Stimulated activated CD8-positive, alpha-beta memory T cell treated with anti-CD3 and anti-CD28 coated beads, Interleukin-7, amount 100 ng/mL, for 1 hour (primary cell): ENCODE measurements at places on chromosomes 6 and 20.

- DNase-seq = no peak
These were observed 2.4 kb upstream of the PKHD1 start for GRCh38 chr6:52089758-52090348.

- DNase-seq = no peak
These were observed 64.2 kb downstream of the LAMP5 start for GRCh38 chr20:9578594-9578993.

GRCh38 chr6:1613688-1614447 is 4.2 kb downstream of the FOXC1 start:
- no peak for DNase-seq

- no peak for DNase-seq
These were observed 22.4 kb downstream of the TRMT6 start for GRCh38 chr20:5927749-5928462.

DNA sequence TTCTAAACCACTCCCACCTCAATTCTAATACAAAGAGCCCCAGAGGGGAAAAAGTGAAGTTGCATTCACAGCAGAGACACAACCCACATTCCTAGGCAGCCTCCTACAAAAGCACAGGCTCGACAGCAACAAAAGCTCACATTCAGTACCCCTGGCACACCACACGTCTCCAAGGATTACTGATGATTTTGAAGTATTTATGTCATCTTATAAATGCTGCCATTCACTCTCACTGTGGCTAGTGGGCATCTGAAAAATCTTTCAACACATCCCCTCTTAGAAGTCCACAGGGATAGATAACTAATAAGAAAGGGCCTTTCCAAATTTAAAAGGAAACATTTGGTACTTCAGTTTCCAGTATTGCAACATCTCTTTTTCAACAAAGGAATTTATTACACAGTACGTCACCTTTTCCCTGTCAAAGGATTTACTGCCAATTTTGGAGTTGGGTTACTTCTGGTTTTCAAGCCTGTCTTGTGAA is 146.7 kb downstream of the TASP1 start:
- no peak for DNase-seq

DNA sequence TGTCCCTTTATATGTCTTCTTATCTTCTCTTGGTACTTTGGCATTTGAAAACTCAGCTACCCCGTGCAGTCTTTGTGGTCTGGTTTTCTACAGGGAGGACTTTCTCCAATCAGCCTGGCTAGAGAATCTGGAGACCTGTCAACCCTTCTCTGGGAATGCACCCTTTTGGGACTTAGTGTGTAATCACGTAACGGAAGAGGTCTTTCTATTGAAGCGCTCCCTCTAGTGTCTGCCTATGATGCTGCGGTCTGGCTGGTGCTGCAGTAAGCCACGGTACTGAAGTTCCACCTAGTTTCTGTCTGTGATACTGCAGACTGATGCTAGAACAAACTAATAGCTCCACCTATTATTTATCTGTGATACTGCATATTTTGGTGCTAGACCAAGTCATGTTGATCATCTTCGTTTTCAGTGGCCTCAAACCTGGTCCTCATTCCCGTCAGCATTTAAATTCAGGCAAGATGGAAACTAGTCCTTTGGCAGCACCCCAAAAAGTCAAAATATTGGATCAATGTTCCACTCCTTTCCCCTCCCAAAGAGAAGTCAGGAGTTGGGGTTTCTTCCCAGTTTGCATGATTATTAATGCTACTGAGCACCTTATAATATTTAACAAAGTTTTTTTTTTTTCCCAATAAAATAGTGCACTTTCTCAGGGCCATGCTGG is 12.5 kb upstream of the SIRPB2 start:
- peak; percentile 47 for DNase-seq

DNA sequence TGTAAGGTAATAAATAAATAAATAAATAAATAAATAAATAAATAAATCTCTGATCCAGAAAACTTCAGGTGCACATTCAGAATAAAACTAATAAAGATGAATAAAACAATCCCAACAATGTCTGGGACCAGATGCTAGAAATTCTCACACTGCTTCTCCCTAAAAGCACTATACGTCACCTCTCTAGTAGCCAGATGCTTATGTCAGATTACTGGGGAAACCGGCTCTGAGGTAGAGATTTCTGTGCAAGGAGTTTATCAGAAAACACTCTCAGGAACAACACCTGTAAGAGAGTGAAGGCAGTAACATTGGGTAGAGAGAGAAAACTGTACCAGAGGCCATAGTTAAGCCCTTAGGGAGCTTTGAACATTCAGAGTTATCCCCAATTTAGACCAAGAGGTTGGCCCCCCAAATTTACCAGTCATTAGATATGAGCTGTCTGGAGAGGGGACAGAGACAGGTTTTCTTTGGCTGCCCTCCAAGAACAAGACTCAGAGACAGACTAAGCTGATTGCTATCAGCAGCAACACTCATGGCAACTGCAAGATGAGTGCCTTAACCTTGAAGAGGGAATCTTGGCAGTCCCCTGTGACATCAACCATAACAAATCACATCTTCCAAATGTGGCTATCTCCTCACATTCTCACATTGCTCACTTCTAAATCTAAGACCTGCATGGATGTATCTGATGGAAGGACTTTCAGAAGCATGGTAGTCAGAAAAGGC is 151.2 kb upstream of the BMP5 start:
- DNase-seq = no peak

DNA sequence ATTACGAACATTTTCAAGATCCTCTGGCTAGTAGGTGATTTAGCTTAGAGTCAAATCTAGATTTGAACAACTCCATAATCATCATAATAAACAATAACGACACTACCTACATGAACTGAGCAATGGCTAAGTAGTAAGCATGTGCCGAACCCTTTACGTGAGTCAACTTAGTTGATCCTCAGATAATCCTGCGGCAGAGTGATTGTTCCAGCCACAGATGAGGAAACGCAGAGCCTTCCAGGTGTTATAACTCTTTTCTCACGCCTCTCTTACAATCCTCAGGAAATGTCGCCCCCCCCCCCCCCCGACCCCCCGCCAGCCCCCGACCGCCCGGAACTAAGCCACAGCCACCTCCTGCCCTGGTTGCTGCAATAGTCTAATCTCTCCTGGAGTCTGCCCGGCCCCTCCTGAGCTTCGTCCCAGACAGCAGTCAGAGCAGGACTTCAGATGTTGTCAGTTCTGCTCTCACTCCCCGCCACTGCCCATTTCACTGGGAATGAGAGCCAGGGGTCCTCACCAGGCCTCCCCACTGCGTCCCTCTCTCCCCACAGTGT is 141.5 kb upstream of the AGPAT4 start:
- no peak for DNase-seq

- no peak for DNase-seq
These were observed 149.9 kb downstream of the GPX5 start for GRCh38 chr6:28675600-28675999.

DNA sequence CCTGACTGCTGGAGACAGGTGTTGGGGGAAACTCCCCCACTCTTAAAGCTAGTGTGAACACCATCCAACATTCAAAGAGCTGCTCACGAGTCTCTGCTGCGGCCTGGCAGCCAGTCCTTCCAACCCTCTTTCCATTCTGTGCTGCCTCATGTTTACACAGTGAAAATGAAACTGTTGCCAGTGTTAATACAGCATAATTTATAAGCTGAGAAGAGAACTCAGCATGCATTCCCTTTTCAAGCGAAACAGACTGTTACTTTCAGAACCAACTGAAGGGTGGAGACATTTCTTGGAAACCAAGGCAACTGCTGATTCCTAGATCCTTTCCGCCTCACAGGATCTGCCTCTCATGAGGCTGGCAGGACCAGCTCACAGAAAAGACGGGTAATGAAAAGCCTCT is 533.8 kb upstream of the ID4 start:
- DNase-seq = no peak

DNA sequence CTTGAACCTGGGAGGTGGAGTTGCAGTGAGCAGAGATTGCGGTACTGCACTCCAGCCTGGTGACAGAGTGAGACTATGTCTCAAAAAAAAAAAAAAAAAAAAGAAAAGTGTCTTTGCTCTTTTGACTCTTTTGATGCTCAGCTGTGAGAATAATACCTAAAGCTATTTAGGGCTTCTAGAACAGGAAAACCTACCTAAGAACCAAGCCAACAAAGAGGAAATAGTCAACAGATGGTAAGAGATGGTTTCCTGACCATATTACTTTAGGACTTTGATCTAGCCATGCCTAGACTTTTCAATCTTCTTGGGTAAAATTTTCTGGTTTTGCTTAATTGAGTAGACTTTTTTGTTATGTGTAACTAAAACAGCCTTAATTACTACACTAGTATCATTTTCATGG is 508.1 kb downstream of the EPHA7 start:
- no peak for DNase-seq

GRCh38 chr20:3492669-3493068 is 21.9 kb downstream of the ATRN start:
- no peak for DNase-seq

DNA sequence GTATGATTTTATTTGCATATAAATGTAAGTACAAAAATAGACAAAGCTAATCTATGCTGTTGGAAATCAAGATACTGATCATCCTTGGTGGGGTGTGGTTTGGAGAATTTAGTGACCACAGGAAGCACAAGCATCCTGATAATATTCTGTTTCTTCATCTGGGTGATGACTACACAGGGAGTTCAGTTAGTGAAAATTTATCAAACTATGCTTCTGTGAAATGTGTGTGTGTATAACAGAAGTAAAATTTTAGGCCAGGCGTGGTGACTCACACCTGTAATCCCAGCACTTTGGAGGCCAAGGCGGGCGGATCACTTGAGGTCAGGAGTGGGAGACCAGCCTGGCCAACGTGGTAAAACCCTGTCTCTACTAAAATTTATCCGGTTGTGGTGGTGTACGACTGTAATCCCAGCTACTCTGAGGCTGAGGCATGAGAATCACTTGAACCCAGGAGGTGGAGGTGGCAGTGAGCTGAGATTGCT is 20.6 kb downstream of the ENPP3 start:
- no peak for DNase-seq

DNA sequence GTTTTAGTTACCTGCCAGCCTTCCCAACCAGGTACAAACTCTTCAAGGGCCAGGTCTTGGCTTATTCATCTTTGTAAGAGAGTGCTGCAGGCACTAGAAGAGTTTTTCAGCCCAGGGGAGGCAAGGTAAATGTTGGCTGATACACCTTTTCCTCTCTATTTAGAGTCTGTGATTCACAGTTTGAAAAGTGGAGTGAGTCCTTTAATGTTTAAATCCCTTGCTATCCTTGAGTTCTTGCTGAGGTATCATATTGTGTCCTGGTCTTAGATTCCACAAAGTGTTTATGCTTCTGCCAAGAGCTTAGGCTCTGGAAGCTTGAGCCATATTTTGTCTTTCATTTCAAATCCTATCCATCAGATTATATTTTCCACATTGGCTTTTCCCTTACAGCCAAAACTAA is 52.8 kb upstream of the CITED2 start:
- DNase-seq = no peak

- no peak for DNase-seq
These were observed 109.6 kb downstream of the SCAF8 start for GRCh38 chr6:154842833-154843232.

- DNase-seq = no peak
These were observed 51.5 kb downstream of the COL19A1 start for GRCh38 chr6:69917834-69918233.

GRCh38 chr6:160258346-160259142 is at the start of gene SLC22A2:
SLC22A2 (minus strand) TSS chr6:160258821; CDS start chr6:160258757, 64 bp downstream.
- DNase-seq = no peak

DNA sequence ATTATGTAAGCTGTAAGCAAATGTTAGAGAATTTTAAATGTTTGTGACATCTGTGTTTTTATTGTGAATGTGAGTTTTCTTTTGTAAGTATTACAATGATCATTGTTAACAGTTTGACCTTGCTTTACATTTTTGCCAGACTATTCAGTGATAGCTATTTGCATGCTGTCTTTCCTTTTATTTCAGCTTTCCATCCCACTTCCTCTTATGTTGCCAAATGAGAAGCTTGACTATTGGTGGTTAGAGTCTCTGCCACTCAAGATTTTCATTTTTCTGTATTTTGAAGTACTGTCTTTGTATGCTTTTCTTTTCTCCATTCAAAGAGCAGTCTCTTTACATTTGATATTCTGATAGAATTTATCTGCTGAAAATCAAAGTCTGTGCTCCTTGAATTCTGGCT is 104.1 kb downstream of the PRIM2 start:
- no peak for DNase-seq

DNA sequence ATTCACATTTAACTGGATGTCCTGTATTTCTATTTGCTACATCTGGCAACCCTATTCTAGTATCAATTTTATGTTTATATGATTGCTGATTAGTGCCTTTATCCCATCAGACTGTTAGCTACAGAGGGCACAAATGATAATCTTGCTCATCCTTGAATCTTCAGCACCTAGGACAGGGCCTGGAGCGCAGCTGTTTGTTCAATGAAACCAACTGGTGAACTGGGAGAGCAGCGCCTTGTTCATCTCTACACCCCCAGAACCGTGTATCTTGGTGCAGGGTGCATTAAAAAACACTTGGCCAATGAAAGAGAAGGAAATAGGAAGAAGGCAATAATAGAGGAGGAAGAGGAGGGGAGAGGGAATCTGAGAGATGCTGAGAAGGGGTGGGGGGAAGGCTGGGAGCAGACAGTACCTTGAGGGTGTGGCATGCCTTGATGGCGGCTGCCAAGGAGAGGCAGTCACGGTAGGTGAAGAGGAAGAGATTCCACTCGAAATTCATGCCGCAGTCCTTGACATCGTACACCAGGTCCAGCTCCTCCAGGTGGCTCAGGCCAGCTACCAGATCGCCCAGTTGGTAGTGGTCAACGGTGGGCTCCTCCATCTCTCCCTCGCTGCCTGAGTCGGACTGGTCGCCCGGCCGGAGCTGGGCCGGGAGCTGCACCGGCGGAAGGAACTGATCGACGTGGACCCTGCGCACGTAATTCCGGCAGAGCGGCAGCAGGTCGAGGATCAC is 15.5 kb downstream of the TMEM151B start:
- no peak for DNase-seq

DNA sequence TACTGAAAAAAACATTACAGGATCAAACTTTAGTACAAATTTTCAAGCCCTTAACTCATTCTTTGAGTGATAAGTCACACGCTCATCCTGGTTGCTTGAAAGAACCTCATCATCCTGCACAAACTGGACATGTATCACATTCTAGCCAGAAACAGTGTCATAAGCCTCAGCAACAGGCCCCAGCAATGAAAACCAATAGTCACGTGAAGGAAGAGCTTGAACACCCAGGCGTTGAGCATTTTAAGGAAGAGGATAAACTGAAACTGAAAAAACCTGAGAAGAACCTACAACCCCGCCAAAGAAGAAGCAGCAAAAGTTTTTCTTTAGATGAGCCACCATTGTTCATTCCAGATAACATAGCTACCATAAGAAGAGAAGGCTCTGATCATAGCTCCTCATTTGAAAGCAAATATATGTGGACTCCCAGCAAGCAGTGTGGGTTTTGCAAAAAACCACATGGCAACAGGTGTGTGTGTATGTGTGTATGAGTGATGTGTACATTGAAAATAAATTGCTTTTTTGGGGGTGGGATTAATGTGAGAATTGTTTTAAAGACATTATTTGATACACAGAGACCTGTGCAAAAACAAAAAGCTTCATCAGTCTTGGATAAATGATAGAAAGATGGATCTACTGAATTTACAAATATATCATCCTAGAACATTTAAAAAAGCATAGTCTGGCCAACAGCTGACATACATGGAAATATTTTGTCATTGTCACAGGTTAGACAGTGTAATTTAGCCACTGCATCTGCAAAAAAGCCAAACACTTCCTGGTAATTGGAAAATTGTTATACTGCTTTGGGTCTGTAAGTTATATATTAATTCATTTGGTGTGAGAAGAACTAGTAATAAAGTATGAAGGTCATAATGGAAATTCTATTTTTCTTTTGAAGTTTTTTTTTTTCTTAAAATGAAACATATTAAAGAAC is 50.1 kb downstream of the PHF3 start:
- DNase-seq = no peak
